ENCODE measurements at places on chromosomes 1 and 21.
A peak's percentile ranks its signal among the peaks of the same experiment; 100 is the strongest.

GRCh38 chr1:150372580-150372979, 8.6 kb downstream of the RPRD2 start:
- no peak for DNase-seq

DNA sequence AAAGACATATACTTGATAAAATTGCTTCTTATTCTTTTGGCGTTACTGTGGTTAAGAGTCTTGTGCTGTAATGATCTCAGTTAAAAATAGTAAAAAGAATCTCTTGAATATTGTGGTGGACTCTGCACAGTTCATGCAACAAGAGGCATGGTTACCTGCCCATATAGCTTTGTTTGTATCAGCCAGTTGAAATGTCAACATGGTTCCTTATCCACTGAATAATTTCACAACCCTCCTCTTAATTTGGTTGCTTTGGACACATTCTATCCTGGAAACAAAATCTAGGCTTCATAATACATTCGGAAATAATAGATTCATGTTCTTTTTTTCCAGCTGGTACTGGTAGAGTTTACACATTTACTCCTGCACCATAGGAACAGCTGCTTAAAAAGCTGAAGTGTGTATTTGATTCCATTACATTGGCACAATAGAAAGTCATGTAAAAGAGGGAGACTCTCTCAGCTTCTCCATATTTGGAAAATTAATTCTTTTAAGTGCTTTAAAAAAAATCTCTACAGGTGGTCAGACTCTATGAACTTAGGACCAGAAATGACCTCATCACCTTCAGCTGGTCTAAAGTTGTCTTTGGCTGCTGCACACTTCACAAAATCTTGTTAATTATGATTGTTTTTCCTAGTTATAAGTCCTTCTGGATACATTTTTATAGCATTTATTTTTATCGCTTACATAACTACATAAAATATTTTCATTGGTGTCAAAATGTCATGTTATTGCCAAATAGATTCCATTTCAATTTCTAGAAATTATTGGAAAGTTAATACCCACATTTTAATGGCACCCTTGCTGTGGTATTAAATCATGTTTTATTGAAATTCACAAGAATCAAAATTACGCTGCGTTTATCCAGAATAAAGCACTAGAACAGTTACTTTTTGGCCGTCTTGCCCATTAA, 100.2 kb downstream of the LTN1 start:
- DNase-seq = no peak

DNA sequence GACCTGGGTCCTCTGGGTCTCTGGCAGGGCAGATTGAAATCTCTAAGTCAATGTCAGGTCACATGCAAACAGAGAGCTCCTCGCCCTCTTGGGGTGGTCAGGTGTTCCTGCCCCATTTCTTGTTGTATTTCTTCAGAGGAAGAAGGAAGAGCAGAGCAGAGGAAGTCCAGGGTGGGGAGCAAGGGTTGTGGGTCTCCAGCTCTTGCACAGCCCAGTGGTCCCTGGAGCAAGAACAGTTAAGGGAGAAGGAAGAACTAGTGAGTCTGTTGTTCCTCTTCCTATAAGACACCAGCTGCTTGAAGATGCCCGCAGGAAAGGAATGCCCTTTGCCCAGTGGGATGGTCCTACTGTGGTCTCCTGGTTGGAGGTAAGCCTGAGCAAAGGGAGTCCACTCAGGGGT, 26.3 kb downstream of the MYOG start:
- no peak for DNase-seq

GRCh38 chr1:6762060-6762459, 23.2 kb upstream of the CAMTA1 start:
- no peak for DNase-seq

- DNase-seq = peak; percentile 75
Measured at GRCh38 chr1:151314137-151314875, 12.9 kb downstream of the PI4KB start.

DNA sequence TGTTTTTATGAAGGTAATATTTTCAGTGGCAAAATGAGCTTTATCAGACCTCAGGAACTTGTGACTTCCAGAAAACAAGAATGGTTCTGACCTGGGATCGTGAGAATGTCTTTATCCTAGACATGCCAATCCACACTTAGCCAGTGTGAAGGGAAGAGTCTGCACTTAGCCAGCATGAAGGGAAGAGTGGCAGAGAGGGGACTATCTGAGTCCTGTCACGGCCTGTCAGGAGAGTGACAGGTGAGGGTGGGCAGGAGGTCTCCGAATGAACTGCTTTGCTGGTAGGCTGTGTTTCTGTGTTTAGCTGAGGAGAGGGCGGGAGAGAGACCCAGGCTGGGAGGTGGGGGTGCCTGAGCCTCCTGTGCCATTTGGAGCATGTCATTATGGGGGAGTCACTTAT, 173.1 kb downstream of the KIF26B start:
- no peak for DNase-seq

- peak; percentile 62 for DNase-seq
Measured at GRCh38 chr1:202143768-202144401, 652 bp downstream of the ARL8A start.

DNA sequence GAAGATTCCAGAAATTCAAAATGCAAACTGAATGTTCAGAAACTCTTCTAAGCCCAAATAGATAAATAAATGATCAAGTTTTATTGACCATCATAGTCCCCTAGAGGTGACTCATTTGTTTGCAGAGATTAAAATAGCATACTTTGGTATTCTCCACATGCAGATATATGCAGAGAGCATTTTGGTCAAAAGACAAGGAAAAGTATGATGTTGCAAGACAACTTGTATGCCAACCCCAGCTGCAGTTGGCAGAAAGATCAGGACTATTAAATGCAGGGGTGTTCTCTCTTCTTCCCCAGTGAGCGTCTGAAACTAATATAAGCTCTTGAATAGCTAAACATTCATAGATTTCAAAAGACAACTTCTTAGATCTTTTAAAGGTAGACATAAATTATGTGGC, 404.9 kb downstream of the LTN1 start:
- DNase-seq = no peak

DNA sequence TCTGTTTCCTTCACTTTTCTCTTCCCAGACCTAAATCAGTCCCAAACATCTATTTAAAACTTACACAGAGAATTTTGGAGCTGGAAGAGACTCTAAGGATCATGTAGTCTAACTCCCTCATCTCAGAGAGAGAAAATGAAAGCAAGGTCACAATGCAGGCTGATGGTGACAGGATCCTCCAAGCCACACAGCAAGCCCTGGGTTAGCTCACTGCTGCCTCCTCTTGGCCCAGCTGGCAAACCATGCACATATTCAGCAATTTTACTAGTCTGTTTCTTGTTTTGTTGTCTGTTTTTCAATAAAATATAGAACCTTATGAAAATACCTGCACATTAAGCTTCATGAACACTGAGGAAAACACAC, 27.7 kb upstream of the LY9 start:
- no peak for DNase-seq

DNA sequence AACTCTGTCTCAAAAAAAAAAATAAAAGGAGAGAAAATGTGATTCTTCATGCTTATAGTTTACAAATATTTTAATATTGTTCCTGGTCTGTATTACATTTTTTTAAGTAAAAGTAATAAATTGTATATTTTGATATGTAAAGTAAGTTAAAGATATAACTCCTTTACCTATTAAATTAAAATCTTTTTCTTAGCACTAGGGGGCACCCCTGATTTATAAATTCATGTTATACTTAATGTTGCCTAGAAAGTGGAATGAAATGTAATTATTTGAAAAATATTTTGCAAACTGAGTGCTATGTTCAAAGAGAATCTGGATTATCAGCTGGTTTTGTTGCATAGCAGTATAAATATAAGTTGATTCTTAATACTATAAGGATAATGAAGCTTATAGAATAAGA, 49.2 kb downstream of the RALGPS2 start:
- no peak for DNase-seq

GRCh38 chr1:114154963-114155322, 1.3 kb upstream of the SYT6 start:
- no peak for DNase-seq

DNA sequence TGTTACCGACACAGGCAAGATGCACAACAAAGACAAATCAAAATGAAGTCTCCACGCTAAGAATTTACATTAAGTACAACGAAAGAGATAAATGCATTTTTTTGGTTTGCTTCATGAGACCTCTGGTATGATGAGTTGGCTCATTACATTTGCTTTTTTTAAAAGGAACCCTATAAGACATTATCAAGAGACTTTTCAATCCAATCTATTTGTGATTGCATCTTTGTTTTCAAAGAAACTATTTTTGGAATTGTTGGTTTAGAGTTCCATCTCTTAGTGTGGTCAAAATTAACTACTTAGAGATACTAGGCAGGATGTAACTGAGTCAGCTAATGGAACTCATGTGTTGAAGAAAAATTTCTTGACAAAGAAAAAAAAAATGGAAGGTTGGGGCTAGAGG, 200.1 kb downstream of the ZC3H11B start:
- DNase-seq = no peak

DNA sequence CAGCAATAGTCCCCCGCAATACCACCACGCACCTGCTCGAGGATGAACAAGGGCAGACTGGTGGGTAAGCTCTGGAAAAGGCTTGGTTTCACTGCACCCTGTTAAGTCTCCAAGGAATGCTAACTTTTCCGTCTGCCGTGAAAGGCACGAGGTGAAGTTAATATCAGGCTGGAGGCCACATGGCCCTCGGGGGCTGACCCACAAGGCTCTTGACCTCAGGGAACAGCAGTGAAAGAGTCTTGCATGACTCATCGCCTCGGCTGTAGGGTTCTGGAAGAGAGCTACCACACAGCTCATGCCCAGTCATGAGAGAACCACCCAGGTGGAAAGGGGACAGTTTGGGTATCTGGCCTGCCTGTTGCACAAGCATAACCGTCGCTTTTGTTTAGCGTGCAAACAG, 24.7 kb downstream of the SCCPDH start:
- DNase-seq = no peak

Data from hypothalamus (tissue), 51 donors.